Melanocyte of skin (primary cell): ENCODE measurements at places on chromosomes 3 and 15. TPM values are rescaled to one million over a fixed set of nuclear protein-coding genes. Genes with fewer than 3 reads are reported as not detected.

SH3GL3 gene
- not detected in 2 replicates for total RNA-seq

MEX3B gene
- 1.3 and 2.0 TPM in 2 replicates for total RNA-seq

ISL2 gene
- not detected in 2 replicates for total RNA-seq

CXCR6 gene
- total RNA-seq, result not detected in 2 replicates

CYP19A1 gene
- 0.34 and 2.9 TPM in 2 replicates for total RNA-seq

NUP210 gene
- total RNA-seq, result 1.7 and 3.4 TPM in 2 replicates

CLDN1 gene
- total RNA-seq, result 2.8 and 5.1 TPM in 2 replicates

SHC4 gene
- 61.3 and 98.9 TPM in 2 replicates for total RNA-seq

PTX3 gene
- total RNA-seq, result 3.6 and 5.9 TPM in 2 replicates

AMT gene
- 0.93 and 2.0 TPM in 2 replicates for total RNA-seq

SCN11A gene
- not detected in 2 replicates for total RNA-seq
